Globus pallidus (tissue), 1 donor: ENCODE measurements at places on chromosomes 3 and 15.

- DNase-seq = no peak
Measured at GRCh38 chr15:98842973-98843285, 164.7 kb downstream of the PGPEP1L start.

DNA sequence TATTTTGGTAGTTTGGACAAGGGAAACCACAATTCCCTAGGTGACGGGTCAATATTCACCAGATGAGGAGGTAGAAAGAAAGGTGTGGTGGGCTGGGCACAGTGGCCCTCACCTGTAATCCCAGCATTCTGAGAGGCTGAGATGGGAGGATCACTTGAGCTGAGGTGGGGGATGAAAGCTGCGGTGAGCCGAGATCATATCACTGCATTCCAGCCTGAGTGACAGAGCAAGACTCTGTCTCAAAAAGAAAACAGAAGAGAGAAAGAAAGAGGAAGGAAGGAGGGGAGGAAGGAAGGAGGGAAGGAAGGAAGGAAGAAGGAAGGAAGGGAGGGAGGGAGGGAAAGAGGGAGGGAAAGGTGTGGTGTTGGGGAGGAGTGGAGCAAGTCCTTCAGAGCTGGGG is 56.1 kb upstream of the RNF7 start:
- DNase-seq = no peak

DNA sequence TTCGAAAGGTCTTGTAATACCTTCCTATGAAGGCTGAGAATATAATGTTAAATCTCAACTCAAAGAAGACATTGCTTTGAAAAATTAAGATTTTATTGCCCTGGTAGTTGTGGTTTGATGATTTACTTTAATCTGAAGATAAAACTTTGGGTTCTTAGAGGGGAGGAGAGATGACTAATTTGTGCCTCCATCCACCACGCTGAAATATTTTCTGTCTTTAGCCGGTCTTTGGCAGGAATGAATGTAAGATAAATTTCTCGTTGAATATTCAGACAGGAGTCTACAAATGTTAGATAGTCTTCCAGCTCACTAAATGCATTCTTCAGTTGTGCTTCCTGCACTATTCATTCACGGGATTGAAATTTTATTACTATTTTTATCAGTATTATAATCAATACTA is 844.3 kb upstream of the NR2F2 start:
- no peak for DNase-seq

DNA sequence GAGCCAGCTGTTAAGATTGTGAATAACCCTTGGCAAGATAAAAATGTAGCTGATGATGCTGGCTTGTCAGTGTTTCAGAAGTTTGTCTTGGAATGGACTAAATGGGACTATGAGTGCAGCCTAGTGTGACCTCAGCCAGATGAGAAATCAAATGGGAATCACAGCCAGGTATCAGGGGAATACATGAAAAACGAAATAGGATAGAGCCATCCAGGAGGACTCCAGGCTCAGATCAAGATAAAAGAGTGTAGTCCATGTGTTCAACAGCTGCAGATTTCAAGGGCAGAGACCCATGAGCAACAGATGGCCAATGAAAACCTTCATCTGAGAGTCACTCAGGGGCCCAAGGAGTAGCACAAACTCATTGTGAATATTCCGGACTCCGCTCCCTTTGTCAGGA is 1080.9 kb upstream of the CADM2 start:
- DNase-seq = no peak

GRCh38 chr3:4835616-4836043 is 143.6 kb upstream of the BHLHE40 start:
- no peak for DNase-seq

DNA sequence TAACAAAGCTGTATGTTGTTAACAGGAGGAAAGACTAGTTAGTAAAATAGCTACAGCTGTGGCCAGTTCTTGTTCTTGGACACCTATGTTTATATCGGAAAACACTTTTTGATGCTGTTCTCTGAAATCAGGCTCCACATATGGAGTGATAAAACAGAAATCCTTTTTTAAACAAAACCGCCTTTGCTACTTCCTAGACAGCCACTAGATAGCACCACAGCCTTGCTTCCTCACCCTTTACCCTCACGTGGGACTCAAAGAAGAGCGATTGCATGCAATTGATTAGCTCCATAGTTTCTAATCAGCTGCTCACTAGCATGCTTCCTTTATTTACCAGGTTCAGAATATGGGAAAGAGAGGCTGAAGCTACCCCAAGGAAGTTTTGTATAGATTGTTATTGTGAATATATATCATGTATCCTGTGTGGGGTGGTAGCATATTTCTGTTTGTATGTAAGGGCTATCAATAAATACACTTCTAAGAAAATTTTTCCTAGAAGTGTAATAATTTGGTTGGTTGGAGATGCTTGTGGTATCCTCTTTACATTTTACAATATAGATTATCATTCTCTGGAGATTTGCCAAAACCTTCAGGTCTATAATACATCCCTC is 4.3 kb upstream of the MTFMT start:
- DNase-seq = peak; percentile 45

- no peak for DNase-seq
Measured at GRCh38 chr3:104359546-104359945, 1007.2 kb upstream of the ALCAM start.

GRCh38 chr3:11558002-11558401 is 85.7 kb downstream of the VGLL4 start:
- DNase-seq = no peak

- no peak for DNase-seq
Measured at GRCh38 chr3:133408961-133409360, 9.1 kb downstream of the BFSP2 start.
